Glutamatergic neuron (in vitro differentiated cells): ENCODE measurements at places on chromosomes 12 and 14. TPM values are rescaled to one million over a fixed set of nuclear protein-coding genes. Genes with fewer than 3 reads are reported as not detected.
A peak's percentile ranks its signal among the peaks of the same experiment; 100 is the strongest.

DNA sequence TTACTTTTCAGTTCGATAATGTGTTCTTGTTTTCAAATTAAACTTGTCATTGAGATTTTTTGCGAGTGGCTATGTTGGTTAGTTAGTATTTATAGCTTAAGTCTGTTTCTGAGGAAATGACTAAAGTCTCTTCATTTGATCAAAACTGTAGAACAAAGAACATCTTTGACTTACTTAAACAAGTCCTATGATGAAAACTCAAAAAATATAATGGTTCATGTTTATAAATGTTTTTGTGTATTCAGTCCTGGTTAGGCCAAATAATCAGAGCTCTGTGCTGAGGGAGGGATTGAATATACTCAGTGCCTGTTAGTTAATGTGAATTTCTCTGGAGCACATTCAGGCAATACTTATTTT is 51.7 kb downstream of the PPFIBP1 start:
- DNase-seq: no peak

DNA sequence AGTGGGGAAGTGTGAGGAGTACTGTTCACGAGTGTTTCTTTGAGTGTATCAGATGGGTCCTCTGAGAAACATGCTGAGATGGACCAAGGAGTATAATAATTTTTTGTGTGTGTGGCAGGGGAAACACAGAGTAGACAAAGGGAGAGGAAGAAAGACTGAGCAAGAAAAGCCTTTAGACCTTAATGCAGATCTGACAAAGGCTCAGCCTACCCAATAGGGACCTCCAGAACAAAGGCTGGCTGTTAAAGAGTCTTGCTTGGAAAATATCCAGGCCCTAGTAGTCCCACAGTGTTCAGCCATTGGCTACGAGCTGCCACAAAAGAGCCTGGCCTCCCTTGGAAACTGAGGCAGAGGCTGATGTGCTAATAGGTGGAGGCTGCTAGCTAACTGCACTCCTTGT is 13.5 kb downstream of the COQ5 start:
- no peak for DNase-seq

DNA sequence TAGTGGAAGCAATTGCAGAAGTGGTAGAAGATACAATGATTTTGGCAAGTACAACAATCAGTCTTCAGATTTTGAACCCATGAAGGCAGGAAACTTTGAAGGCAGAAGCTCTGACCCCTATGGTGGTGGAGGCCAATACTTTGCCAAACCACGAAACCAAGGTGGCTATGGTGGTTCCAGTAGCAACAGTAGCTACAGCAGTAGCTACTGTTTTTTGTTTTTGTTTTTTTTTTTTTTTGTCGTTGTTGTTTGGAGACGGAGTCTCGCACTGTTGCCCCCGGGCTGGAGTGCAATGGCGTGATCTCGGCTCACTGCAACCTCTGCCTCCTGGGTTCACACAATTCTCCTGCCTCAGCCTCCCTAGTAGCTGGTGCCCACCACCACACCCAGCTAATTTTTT is 47.4 kb downstream of the IFNG-AS1 start:
- no peak for DNase-seq

- no peak for DNase-seq
These were observed 181.1 kb upstream of the STXBP6 start for GRCh38 chr14:25231004-25231403.

DNA sequence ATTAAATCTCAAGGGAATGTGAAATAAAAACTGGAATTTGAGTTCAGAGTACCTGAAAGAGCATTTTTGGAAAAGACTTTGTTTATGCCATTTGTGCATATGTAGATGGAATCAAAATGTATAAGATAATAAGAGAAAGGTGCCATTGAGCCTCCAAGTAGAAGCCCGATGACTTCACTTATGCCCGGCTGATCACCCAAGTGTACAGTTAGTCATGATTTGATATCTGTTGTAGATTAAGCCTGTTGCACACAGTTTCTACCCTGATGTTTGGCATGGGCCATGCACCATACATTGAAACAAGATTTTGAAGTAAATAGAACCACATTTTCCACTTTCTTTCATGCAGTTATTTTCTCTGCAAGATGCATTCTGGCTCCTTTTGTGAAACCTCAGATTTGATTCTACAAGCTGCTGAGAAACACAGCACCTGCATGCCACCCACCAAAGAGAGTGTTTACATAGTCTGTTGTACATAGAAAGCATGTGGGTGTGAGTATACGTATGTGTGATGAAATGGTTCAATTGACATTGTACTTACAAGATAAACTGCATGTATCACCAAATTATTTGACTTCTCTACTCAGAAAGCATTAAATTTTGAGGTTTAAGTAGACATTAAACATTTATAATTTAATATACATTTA is 772.5 kb downstream of the DIO2 start:
- no peak for DNase-seq

DNA sequence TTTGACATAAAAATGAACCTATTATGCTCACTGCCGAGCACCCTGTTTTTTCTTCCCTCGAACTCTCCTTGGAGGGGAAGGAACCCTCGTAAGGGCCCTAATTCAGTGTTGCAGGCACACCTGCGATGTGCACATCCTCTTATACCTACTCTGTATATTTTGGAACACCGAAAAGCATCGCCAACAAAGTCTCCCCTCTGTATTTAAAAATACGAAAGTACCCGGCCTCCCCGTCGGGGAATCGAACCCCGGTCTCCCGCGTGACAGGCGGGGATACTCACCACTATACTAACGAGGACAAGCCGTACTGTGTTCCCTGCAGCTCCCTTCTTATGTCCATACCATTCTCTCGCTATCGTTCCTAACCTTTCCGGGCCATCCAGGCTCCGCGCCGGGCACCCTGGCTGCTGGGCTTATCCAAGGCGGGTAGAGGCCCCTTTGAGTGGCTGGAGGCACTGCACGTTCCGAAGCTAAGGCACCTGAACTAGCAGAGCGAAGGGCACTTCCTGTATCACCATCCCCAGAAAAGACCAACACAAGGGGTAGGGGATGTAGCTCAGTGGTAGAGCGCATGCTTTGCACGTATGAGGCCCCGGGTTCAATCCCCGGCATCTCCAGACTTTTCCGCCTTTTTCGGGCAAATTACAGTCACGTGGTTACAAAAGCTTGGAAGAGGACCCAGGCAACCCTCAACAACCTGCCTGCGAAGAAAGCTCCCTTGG is 25.1 kb upstream of the UBC start:
- DNase-seq: peak; percentile 89

DNA sequence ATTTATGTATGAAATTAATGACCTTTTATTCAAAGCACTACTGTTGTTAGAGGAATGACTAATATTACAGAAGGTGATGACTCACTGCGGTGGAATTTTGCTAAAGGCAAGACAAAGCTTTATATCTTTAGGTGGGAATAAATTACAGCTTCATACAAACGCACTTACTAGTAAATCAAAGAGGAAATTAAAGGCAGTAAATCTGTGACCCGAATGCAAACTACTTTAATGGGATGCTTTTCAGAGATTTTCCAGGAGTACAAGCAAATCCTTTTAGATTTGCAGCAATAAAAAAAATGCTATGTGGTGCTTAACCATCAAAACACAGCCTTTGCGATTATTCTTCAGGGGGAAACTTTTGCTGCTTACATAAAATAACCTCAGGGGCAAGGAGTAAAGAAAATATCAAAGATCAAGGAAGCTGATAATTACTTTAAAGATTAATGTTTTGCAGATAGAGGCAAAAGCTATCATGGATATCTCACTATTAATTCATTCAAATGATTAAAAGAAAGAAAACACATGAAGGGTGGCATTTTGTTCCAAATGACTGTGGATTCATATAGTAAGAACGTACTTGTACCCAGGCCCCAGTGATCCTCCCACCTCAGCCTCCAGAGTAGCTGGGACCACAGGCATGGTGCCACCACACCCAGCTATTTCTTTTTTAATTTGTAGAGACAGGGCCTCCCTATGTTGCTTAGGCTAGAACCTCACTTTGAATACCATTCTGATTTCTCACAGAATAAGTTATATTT is 98.9 kb downstream of the DENND5B start:
- no peak for DNase-seq

The TBC1D30 gene
- 15.2 TPM for total RNA-seq

DNA sequence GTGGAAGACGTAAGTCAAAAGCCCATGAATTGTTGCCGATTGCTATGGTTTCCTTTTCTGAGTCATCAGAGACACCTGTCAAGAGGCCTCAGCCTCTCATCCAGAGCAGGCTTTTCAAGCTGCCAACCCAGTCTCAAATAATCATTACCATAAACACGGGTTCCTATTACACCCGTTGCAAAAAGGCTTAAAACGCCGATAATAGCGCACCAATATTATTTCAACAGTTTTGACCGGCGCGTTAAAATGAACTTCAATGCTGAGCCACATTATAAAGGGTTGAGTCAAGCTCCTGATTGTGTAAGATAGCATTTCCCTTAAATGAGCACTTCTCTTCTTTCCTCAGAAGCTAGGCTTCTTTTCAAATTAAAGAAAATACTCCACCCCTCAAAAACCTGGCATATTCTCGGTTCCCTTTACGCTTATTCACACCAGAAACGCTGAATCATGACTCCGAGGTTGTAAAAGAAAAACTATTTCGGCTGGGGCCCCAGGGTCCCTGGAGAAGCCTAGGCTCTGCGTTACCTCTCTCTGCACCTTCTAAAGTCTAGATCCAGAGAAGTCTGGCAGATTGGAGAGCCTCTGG is 1.4 kb downstream of the TMTC1 start:
- DNase-seq: no peak

The CLEC1B gene
- not detected for total RNA-seq

DNA sequence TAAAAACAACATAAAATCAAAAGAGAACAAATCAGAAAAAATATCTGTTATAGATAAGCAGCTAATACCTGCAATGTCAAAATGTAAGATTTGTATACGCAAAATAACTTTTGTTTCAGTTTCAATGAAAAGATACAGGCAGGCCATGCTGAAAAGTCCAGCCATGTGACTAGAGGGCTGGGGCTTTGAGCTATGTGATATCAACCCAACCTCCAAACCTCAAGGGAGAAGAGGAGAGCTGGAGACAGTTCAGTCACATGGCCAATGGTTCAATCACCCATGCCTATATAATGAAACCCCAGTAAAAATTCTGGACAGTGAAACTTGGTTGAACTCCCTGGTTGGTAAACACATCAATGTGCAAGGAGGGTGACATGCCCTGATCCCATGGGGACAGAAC is 5.3 kb downstream of the COX16 start:
- no peak for DNase-seq

GRCh38 chr14:61615743-61616523 is 79.4 kb upstream of the HIF1A start:
- DNase-seq: no peak

DNA sequence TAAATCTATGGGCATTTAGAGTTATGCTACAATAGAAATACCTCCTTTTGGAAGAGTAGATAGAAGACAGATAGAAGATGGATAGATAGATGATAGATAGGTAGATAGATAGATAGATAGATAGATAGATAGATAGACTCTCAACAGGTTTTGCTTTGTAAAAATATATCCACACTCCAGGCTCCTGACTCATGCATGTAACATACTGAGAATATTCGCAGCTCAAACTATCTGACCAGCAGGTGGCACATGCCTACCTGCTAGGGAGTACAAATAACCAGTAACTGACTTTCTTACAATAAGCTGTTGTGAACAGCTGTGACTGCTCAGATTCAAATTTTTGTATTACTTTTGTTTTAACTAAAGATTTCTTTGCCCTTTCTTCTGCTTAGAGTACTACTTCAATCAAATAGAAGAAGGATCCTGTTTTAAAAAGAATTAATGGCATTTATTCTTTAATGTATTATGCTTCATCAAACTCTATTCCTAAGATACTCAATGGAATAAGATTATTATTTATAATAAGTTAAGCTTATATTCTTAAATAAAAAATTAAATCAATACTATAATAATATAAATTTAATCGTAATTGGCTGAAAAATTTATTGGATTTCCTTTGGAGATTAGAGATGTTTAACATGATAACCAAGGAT is 15.8 kb upstream of the CPNE8 start:
- peak; percentile 34 for DNase-seq

GRCh38 chr12:26135010-26135420 is 10.2 kb upstream of the BHLHE41 start:
- no peak for DNase-seq

GRCh38 chr12:132453361-132454192 is 36.4 kb upstream of the FBRSL1 start:
- DNase-seq: no peak

DNA sequence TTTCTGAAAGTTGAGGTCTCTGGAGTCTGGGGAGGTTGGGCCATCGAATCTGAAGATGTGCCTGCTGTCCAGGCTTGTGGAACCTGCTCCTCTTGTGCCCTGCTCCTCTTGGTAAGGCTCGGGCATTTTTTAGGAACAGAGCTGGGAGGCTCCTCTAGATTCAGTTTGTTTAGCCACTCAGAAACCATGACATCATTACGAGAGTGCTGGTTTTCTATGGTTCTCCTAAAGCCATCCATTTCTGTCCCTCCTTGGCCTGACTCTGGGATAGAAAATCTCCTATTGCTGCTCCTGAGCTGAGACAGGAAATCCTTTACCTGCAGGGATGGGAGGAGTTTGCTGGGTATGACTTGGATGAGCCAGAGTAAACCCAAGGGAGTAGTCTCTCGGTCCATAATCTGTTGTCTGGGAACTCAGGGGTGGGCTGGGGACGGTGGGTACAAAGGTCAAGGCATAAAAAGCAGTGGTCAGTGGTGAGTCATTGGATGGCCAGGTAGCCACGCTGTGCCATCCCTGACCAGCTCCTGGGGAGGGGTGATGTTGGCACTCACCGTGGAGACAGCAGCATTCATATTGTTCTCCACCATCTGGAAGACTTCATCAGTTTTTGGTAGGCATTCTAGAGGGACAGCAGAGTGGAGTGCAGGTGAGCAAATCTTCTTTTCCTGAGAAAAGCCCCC is 2.4 kb upstream of the ADCY4 start:
- DNase-seq: no peak
